ENCODE measurements at places on chromosomes 12 and 14.

- peak; percentile 53 for DNase-seq
These were observed 1.8 kb downstream of the SLC38A1 start for GRCh38 chr12:46266869-46267574.

DNA sequence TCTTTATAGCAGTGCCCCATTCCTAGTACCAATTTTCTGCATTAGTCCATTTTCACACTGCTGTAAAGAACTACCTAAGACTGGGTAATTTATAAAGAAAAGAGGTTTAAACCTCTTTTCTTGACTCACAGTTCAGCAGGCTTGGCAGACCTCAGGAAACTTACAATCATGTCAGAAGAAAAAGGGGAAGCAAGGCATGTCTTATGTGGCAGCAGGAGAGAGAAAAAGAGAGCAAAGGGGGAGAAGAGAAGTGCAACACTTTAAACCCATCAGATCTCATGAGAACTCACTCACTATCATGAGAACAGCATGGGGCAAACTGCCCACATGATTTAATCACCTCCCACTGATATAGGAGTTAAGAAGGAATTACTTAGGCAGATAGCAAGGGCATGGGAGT lies 101.6 kb upstream of the PLEKHG7 start:
- DNase-seq: no peak

GRCh38 chr14:105163040-105163742 lies 5.4 kb downstream of the JAG2 start:
- DNase-seq: no peak

DNA sequence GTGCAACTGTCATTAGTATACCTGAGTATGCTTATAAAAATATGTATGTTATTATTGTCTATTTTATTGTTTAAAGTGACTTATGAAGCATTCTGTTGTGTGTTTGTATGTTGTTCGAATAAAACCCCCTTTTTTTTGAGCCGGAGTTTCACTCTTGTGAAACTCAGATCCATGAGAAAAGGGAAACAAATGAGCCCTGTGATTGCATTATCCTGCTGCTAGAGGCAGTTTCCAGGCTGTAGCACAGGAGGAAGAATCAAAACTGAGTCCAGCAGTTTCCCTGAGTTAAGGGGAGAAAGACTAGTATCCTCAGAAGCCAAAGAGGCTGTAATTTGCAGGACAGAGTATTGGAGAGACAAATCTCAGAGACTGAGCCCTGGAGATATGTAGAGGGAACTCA lies 12.5 kb downstream of the SGPP1 start:
- DNase-seq: no peak

DNA sequence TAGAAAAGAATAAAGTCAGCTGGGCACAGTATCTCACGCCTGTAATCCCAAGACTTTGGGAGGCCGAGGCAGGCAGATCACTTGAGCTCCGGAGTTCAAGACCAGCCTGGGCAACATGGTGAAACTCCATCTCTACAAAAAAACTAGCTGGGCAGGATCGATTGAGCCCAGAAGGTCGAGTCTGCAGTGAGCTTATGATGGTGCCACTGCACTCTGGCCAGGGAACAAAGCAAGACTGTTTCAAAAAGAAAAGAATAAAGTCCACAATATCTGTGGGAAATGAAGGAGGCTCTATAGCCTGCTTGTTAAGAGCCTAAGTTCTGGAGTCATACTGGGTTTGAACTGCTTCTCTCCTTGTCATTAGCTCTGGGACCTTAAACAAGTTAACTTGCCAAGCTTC lies 7.9 kb downstream of the MAPK1IP1L start:
- no peak for DNase-seq

GRCh38 chr14:41423503-41423902 lies 183.2 kb upstream of the LRFN5 start:
- no peak for DNase-seq

DNA sequence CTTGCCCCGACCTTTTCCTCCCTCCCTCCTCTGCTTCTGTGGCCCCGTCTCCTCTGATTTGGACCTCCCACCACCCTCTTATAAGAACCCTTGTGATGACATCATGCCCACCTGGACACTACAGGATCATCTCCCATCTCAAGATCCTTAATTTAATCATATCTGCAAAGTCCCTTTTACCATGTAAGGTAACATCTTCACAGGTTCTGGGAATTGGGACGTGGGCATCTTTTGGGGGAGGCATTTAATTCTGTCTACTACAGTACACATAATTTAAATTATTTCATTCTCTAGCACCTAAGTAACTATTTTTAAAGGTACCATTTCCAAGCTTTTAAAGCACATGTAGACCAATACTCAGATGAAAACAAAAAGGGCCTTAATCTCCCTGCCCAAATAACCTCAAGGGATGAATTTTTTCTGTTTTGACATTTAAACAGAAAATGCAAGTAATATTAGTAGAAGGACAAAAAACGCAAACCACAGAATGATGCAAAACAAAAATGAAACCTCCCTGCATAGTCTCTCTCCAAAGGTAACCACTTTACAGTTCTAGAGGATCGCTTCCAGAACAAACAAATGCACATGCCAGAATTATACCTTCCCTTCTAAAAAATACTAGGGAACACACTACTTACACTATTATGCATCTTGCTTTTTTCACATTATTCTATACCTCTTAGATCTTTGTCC lies 222.1 kb downstream of the AACS start:
- DNase-seq: no peak

DNA sequence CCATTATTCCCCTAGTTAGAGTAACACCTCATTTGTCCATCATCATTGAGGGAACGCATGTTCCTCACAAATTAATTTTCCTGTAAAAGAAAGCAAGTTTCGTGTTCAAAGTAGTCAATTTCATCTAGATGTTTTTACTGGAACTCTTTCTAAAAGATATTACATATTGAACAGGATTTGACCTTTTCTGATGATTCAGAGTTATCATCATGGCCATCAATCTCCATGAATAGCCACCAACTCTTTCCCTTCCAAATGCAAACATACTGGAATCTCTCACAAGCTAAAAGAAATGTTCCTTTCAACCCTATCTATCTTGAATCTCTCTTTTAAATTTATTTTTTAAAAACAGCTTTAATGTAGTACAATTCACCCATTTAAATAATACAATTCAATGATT lies 263.1 kb upstream of the FAR2 start:
- DNase-seq: no peak

GRCh38 chr14:71416392-71416791 lies 509.1 kb downstream of the PCNX1 start:
- no peak for DNase-seq

DNA sequence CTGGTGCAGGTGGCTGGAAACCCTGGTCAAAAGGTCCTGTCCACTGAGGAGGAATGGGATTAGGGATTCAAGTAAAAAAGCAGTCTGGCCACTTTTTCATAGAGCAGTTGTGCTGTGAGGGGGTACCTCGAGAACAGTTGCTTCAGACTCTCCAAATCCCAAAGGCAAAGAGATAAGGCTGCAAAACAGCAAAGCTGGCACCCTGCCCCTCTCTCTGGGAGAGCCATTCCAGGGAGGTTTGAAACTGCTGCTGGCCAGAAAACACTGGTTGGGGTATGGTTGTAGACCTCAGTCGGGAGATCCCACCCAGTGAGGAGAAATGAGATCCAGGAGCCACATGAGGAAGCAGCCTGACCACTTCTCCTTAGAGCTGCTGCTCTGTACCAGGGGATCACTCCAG lies 137.3 kb downstream of the CEP83 start:
- no peak for DNase-seq

DNA sequence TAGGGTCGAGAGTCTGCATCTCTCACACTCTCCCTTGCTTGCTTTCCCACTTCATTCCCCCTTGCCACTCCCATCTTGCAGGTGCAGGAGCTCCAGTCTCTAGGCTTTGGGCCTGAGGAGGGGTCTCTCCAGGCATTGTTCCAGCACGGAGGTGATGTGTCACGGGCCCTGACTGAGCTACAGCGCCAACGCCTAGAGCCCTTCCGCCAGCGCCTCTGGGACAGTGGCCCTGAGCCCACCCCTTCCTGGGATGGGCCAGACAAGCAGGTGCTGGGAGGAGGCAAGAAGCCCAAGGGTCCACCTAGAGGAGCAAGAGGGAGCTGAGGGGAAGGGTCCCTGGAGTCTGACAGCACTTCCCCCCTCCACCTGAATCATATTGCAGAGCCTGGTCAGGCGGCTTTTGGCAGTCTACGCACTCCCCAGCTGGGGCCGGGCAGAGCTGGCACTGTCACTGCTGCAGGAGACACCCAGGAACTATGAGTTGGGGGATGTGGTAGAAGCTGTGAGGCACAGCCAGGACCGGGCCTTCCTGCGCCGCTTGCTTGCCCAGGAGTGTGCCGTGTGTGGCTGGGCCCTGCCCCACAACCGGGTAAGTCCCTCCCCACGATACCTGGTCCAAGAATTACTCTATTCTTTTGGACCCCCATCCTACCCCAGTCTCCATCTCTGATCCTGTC lies 4.2 kb downstream of the RNF31 start:
- no peak for DNase-seq

- DNase-seq: no peak
These were observed 436 bp downstream of the VPS33A start for GRCh38 chr12:122265886-122266229.

- DNase-seq: no peak
These were observed 233.5 kb downstream of the SLC2A13 start for GRCh38 chr12:39872425-39872824.

DNA sequence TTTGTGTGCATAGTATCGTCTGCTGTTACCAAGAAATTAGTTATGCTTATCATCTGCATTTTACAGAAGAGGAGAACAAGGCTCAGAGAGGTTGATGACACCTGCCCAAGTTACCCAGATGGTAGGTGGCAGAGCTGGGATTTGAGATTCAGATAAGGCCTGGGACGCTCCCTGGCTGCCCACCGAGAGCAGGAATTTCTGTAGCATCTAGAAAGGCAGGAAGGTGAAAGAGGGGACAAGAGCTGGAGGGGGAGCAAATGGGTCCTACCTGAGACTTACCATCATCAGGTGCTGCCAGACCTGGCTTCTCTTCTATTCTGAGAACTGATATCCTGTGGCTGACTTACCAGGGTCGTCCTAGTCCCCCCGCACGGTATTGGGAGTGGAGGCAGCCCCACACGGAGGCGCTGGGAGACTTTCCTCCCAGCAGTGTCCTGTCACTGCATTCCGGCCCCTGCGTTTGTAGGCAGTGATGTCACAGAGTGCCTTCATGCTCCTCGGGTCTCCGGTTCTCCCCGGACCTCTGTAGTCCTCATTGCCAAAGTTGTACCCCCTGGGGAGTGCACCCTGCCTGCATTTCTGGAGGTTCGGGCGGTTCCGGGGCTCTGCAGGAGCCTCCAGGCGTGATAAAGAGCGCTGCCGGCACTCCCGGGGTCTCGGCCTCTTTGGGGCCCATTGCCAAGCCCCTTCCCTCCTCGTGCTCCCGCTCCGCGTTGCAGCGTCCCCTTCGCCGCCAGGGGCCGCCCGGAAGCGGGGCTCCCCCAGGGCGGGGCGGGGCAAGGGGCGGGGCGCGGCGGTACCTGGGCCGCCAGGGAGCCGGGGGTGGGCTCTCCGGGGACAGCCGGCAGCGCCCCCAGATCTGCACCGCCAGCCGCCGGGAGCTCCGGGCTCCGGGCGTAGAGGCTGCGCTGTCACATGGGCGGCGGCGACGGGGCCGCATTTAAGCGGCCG lies at the start of gene CABP1:
CABP1 (plus strand) TSS at position 856 of the 951 bp plus-strand sequence; CDS start at position 916, 60 bp downstream.
- DNase-seq: no peak

DNA sequence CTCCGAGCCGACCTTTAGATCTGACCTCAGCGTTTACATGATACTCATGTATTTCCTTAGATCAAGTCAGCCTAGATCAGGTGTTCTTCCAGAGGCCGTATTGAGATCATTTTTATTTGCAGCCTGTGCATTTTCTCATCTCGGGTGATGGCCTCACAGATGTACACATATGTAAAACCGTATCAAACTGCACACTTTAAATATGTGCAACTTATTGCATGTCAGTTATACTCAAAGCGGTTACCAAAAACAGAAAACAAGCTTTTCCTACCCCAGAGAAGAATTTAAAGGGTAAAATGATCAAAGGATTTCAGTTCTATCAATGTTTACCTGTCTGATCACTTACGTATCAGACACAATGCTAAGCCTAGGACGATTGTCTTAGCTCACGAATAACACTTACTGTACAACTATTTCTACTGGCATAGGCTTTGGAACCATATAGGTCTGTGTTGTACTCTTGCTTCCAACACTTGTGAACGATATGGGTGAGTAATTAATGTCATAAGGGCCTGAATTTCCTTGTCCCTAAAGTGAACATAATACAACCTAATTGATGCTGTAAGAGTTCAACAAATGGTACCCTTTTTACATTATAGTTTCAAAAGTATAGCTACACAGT lies 628 bp upstream of the LLPH start:
- DNase-seq: no peak

DNA sequence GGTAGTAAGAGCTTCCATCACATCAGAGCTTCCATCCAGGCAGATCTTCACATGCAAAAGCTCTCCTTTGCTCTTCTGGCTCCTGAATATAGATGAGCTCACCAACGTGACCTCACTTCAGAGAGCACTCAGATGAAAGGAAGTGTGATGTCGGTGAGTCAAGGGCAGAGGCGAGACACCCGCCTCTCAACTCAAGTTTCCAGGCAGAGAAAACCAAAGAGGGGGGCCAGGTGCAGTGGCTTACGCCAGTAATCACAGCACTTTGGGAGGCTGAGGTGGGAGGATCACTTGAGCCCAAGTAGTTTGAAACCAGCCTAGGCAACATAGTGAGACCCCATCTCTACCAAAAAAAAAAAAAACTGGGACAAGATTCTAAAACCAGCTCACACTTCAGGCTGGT lies 126.9 kb downstream of the DUSP6 start:
- DNase-seq: no peak

- no peak for DNase-seq
These were observed 69.5 kb downstream of the ACSS3 start for GRCh38 chr12:81147292-81147919.

DNA sequence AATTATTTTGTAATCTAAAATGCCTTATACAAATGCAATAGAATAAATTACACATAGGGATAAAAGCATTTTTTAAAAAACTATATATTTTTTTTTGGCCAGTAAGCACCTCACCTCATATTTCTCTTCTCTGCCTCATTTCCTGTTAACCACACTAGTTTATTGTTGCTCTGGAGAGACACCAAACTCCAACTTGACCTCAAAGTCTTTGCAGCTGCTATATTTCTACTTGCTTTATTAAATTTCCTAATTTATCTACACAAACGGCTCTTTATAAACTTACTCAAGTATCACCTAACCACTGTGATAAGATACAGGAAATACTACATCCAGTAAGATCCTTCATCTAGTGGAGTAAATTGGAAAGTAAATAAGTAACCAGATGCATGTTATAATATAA lies 622.3 kb downstream of the C12orf50 start:
- no peak for DNase-seq

GRCh38 chr12:65532764-65533163 lies 254.3 kb downstream of the MSRB3 start:
- DNase-seq: no peak

DNA sequence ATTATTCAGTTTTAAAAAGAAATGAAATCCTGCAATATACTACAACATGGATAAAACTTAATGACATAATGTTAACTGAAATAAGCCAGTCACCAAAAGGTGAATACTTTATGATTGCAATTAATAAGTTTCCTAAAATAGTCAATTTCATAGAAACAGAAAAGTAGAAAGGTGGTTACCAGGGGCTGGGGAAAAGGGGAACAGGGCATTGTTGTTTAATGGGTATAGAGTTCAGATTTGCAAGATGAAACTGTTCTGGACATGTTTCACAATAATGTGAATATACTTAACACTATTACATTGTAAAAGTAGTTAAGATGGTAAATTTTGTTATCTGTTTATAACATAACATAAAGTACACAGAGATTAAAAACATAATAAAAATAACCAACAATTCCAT lies 550.9 kb downstream of the CCER1 start:
- no peak for DNase-seq
